HAP-1 (cell line): ENCODE measurements at places on chromosomes 16 and 17.

- DNase-seq: no peak
Observed at GRCh38 chr17:45361976-45362375, 45.2 kb upstream of the MAP3K14 start.

DNA sequence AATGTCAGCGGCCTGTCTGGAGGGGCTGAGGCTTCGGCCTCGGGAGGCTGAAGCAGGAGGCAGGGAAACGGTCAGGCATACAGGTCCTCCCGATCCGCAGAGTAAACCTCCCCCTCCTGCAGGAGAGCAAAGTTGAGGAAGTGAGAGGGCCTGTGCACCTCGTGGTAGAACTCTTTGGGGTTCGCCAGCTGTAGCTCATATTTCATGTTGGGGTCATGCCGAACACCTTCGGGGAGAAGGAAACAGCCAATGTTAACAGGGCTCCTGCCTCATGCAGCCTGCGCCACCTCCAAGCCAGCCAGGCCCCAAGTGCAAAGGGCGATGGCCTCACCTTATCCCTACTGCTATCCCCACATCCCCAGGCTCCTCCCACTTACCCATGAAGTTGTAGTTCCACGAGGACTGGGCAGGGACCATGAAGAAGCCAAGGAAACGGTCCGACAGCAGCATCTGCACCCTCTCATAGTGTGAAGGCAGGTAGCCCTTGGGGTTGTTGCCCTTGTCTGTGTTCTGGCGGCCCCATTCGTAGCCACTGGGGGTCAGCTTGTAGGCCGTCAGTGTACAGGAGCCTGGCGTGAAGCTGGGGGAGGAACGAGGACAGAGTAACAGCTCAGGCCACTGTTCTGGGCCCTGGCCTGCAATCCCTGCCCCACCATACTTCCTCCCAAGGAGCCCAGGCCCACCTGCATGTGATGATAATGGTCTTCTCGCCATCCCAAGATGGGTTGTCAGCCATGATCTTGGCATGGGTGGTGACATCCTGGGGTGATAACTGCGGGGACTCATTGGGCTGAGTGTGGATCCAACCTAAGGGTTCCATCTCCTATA is 1.3 kb upstream of the RILP start:
- no peak for DNase-seq

GRCh38 chr17:73268582-73269328 is 7.1 kb upstream of the CPSF4L start:
- no peak for DNase-seq

- DNase-seq: no peak
Observed at GRCh38 chr17:74827800-74828199, 31.9 kb downstream of the GRIN2C start.

DNA sequence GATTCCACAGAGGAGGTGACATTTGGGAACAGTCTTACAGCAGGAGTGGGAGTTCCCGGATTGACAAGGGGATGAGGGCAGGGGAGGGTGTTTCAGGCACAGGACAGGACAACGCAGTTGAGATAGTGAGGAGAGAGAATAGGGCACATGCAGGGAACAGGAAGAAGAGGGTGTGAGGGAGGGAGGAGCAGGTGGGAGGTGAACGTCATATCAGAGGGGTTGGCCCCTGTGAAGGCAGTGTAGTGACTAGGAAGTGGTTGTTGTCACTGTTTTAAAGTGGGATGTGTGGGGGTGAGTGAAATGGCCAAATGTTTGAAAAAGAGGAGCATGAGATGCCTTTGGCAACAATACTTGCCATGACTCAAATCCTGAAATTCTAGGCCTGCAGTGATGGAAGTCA is 12.2 kb downstream of the PRKCB start:
- no peak for DNase-seq

DNA sequence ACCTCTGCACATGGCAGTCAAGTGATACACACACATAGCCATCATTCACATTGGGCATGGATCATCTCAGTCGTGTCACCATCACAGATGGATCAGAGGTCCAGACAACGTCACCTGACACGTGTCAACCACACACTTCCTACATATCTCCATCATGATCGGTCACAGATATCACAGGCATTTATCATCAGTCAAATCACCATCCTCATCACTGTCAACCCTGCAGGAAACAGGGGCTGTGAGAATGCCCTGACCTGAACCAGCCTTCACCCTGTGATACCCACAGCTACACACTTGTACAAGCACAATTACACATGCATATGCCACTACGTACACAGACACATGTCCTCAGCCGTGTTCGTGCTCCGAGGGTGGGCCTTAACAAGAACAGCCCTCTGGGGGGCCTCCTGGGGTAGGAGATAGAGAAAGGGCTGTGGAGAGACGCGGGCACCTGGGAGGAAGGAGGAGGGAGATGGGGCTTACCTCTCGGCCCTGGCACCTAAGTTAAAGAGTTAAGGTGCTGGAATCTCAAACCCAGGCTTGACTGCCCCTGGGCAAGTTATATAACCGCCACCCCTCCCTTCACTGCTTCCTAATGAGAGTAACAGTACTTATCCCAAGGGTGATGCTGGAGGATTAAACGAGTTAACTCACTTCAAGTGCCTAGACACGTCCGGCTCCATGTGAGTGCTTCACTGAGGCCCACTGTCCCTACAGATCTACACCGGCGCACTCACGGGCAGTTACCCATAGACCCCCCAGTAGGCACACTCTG is 1.1 kb downstream of the SLC12A4 start:
- DNase-seq: no peak

DNA sequence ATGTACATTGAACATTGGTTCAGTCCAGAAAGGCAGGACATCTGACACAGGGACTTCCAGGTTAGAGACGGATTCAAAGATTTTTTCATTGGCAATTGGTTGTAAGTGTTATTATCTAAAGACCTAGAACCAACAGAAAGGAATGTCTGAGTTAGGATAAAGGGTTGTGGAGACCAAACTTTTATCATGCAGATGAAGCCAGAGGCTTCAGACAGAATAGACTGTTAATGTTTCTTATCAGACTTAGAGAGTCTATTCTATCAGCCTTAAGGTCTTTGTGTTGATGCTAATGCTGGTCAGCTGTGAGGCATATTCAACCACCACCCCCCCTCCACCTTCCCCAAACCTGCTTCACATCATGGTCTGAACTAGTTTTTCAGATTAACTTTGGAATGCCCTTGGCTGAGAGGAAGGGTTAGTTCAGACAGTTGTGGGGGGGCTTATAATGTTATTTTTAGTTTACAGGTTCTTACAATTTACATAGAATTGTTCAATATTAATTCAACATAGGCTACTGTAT is 2.1 kb upstream of the ITGB3 start:
- peak; percentile 93 for DNase-seq

- DNase-seq: no peak
Observed at GRCh38 chr17:37888881-37889280, 35.3 kb upstream of the TBC1D3K start.

DNA sequence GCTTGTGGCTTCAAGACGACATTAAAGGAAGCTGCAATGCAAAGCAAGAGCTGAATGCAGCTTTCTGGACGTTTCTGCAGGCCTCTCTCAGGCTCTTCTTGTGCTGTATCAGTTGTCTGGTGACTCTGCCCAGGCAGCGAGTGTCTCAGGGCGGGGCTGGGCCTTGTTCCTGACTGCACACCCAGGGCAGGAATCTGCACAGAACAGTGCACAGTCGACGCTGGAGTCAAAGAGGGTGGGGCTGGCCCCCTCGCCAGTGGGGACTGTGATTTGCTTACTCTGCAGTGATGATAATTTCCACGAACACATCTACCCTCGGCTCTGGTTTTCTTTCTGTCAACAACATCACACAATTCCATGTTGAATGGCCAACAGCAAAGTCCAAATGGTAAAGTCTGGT is 60.7 kb downstream of the IRF8 start:
- no peak for DNase-seq

DNA sequence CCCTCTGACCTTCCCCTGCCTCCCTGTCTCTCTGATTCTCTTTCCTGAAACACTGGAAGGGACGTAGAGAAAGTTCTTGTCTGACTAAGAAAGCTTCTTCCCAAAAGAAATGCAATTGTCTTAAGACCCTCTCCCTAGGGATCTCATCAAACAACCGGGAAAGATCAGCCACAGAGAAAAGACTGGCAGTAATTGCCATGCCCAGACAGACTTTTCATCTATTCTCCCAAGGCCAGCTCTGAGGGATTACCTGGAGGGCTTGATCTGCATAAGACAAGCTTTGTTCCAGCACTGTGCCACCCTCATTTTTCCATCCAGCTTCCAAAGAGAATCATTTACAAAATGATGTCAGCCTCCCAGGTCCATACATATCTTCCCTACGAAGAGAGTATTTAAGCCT is 38.8 kb upstream of the HS3ST3A1 start:
- DNase-seq: no peak

GRCh38 chr17:77837917-77838316 is 120.6 kb upstream of the TNRC6C start:
- no peak for DNase-seq

DNA sequence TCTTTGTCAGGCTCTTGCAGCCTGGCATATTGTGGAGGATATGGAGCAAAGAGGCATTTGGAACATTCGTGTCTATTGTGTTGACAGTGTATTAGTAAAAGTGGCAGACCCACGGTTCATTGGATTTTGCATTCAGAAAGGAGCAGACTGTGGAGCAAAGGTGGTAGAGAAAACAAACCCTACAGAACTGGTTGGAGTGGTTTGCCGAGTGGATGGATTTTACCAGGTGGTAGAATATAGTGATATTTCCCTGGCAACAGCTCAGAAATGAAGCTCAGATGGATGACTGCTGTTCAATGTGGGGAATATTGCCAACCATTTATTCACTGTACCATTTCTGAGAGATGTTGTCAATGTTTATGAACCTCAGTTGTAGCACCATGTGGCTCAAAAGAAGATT is 44.5 kb downstream of the EFCAB13 start:
- DNase-seq: no peak

- no peak for DNase-seq
Observed at GRCh38 chr17:15942207-15942833, 2.6 kb upstream of the ADORA2B start.

- no peak for DNase-seq
Observed at GRCh38 chr17:17751489-17752088, 70.3 kb downstream of the RAI1 start.

- DNase-seq: no peak
Observed at GRCh38 chr16:88536971-88537751, 33.0 kb upstream of the ZC3H18 start.

GRCh38 chr16:89873972-89874689 is 739 bp downstream of the TCF25 start:
- DNase-seq: peak; percentile 90

DNA sequence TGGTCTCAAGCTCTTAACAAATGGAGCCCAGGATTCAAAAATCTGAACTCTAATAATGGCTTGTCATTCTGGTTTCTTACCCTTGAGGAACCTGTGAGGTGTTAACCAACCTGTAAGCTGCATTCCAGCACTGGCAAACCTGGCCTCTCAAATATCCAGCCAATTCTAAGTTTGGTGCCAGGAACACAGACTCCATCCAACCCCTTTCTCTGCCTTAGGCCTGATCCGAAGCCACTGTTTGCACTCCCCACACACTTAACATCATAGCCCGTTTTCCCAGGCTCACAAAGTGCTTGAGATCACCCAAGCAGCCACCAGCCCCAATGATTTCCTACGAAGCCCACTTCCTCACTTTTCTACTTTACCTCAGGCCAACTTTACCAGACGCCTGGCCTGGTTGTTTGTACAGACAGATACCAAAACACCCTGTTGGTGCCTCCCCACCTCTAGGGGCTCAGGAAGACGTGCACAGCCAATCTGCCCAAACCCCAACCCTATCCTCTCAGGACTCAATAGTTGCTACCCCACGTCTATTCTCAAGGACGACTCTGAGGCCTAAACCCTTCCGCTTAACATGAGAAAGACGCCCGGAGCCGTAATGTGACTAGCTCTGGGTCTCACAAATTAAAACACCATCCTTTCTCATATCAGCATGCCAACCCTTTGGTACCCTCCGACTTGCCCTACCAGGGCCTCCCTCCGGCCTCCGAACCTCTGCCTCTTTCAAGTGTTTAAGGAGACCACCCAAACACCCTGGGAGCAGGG is 3.2 kb upstream of the PER1 start:
- DNase-seq: no peak

GRCh38 chr16:55809386-55809785 is 23.5 kb downstream of the CES1 start:
- DNase-seq: no peak

- DNase-seq: no peak
Observed at GRCh38 chr17:64158831-64159590, 29.1 kb upstream of the ERN1 start.

GRCh38 chr17:76935331-76935730 is 67.1 kb downstream of the MGAT5B start:
- DNase-seq: no peak

DNA sequence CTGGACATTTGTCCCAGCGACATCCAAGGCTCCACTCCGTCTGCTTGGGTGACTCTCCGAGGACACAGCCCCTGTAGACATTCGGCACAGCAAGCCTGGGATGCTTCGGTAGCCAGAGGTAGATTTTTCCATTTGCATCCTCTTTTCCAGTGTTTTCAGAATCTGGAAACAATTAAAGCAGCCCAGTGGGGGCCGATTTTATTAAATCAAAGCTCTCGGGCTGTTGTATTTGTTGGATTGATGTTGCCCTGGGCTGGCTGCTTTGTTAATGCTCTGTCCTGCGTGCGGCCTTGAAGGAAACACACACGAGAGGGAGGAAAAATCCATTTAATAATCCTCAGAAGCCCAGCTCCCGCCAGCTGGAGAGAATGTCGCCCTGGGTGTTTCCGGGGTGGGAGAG is 158.1 kb upstream of the CIBAR2 start:
- DNase-seq: no peak

- DNase-seq: no peak
Observed at GRCh38 chr16:22092143-22092933, at the start of gene VWA3A. TSS of gene VWA3A (plus strand) at chr16:22092541. CDS start at chr16:22092638, 97 bp downstream.

DNA sequence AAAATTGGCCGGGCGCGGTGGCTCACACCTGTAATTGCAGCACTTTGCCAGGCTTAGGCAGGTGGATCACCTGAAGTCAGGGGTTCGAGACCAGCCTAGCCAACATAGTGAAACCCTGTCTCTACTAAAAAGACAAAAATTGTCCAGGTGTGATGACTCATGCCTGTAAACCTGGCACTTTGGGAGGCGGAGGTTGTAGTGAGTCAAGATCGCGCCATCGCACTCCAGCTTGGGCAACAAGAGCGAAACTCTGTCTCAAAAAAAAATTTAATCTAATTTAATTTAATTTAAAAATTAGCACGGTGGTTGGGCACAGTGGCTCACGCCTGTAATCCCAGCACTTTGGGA is 1.6 kb upstream of the HBQ1 start:
- no peak for DNase-seq

DNA sequence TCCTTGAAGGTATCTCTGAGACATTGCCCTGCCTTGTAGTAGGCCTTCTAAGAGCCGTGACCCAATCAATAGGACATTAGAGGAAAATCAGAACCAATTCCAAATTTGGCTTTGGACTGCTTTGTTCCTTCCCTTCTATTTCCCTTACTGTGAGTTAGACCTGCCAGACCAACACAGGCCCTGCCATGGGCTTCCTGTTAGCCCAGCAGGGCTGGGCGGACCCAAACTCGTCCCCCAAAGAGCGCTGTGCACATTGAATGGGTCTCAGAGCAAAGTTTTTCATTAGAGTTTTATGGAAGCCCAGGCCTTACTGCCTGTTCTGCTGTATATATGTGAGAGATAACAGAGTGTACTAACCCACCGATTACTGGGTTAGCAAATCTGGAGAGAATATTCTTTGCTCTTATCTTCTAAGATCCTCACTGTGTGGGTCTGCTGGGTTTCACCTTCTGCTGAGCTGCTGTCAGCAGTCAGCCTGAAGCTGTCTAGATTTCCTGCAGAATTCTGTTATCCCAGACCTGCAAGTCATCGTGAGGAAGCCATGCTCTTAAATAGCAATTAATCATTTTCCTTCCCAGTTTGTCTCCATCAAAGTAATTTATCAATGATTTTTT is 5.7 kb downstream of the ARHGAP44 start:
- DNase-seq: no peak
